ENCODE measurements at places on chromosomes 13 and 19.

DNA sequence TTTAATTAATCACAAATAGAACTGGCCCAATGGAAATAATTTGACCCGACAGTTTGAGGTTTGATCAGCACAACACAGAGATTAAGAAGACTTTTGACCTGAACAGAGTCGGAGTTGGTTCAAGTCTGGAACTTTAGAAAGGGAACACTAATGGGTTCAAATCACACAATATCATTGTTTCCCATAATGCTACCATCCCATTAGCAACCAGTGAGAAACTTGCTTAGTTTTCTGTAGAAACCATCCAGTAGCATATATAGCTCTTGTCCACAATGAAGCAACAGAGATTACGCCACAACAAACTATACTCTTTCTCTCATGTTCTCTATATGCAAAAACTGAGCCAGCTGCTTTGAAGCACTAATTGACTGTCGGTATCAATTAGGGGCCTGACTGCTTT lies 376.9 kb upstream of the SPRY2 start:
- no peak for DNase-seq

- DNase-seq: no peak
Observed at GRCh38 chr19:3361384-3362216, 4.8 kb upstream of the NFIC start.

DNA sequence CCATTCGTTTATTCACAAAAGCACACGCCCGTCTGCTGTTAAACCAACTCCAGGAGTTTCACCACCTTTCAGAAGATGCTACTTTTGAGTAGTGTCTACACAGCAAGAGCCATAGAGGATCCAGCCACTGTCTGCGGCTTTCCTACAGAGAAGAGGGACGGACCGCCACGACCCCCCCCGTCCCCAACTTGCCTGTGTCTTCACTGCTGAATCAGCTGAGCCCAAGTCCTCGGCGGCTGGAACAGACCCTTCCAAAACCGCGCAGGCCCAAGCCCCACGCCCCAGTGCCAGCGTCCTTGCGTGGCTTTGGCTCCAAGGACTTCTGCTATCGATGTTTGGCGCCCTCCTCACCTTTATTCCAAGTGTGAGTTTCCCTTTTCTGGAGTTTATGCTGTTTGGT lies 65.1 kb downstream of the SPACA7 start:
- DNase-seq: no peak

DNA sequence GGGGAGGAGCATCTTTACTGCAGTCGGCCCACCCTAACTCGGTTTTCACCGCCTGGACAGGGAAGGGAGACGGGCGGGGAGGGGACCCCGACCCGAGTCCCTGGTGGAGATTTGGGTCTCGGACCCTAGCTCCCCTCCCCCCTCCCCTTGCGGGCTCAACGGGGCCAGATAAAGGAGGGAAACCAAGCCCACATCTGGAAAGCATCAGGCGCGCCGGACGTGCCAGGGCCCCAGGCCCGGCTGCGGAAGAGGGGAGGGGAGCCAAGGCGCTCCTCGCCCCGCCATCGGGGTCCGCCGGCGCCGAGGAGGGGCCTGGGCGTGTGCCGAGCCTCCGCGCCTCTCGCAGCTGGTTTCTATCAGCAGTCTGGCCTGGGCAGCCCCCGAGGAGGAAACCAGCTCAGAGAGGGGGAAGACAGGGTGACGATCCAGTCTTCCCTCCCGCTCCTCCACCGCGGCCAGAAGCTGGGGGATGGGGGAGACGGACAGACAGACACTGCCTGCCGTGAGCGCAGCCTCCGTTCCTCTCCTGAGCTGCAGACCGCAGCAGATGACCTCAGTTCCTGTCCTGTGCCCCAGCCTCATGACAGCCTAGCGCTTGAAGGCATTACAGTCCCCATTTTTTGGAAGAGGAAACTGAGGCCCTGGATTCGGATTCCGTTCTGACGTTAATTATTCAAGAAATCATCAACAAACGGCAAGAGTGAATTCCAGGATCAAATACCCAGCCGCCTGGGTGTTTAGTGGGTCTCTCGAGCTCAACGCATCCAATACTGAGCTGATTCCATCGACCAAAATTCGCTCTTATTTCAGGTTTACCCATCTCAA lies 3.6 kb upstream of the GNG8 start:
- no peak for DNase-seq

DNA sequence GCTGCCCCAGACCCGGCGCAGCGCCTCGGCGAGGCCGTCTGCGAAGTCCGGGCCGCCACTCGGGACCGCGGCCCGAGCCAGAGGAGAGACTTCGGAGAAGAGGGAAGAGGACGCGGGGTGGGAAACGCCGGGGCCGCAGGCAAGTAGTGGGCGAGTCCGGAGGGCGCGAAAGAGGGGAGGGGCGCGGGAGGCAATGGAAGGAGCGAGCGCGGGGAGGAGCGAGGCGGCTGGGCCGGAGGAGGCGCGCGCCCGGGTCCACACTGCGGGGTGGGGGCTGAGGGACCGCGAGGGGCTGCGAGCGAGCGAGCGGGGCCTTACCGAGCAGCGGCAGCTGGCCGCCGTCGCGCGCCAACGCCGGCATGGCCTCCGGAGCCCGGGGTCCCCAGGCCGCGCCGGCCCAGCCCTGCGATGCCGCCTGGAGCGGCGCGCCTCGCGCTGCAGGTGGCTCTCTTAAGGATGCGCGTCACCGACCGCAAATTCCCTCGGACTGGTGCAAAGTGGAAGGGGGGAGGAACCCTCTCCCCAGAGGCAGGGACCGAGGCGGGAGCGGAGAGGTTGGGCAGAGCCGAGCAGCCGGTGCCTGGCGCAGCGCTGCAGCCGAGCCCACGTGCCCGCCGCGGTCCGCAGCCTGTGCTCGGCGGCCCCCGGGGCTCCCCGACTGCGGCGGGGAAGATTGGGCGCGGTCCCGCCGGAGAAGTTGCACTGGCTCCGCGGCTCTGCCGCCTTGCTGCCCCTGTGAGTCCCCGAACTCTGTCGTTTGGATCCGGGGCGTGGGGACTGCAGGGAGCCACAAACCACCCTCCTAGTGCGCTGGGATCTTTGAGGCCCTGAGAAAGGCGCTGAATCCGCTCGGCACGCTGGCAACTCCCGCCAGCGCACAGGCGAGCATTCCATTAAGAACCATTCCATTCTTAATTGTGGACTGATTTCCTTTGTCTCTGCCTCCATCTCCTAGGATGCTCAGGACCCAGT lies at the start of gene FLT3:
Gene FLT3, minus strand, starts transcription at position 427 of the 972 bp plus-strand sequence. Its CDS starts 66 bp downstream, at position 361.
- no peak for DNase-seq

- DNase-seq: no peak
Observed at GRCh38 chr19:36573895-36574720, 1.0 kb upstream of the ZNF529 start.

DNA sequence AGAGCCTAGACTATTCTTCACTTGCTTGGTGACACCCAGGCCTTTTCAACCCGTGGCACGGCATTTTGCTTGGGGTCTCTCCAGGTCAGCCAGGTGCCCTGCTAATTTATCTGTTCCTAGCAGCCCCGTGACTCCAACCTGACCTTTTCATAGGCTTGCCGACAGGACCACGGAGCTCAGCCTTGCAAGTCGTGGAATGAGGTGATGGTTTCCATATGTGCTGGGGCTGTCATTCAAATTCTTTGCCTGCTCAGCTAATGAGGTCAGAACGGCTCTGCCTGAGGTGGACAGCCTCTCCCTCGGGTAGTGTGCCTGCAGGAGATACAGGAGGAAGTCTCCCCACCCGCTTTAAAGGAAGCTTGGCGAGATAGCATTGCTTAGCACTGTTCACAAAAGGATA lies 61.0 kb downstream of the SHISA2 start:
- no peak for DNase-seq

- DNase-seq: no peak
Observed at GRCh38 chr13:27825072-27825471, 32.8 kb downstream of the GSX1 start.

DNA sequence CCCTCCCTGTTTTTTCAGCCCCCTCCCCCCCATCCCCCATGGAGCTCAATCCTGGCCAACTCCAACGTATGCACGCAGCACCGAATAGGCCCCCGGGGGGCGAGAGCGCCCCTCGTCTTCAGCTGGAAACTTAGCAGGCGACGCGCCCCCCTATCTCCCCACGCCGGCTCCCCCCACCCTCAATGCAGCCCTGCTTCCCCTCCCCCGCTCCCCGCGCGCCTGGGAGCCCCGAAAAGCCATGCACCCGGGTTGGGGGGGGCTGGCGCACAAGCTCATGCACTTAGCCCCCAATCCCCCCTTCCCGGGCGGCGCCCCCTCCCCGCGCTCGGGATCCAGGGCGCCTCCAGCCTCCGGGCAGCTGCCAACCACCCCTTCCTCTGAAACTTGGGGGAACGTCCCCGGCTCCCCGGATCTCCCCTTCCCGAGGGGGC lies 508 bp downstream of the ZBTB7A start:
- DNase-seq: no peak

DNA sequence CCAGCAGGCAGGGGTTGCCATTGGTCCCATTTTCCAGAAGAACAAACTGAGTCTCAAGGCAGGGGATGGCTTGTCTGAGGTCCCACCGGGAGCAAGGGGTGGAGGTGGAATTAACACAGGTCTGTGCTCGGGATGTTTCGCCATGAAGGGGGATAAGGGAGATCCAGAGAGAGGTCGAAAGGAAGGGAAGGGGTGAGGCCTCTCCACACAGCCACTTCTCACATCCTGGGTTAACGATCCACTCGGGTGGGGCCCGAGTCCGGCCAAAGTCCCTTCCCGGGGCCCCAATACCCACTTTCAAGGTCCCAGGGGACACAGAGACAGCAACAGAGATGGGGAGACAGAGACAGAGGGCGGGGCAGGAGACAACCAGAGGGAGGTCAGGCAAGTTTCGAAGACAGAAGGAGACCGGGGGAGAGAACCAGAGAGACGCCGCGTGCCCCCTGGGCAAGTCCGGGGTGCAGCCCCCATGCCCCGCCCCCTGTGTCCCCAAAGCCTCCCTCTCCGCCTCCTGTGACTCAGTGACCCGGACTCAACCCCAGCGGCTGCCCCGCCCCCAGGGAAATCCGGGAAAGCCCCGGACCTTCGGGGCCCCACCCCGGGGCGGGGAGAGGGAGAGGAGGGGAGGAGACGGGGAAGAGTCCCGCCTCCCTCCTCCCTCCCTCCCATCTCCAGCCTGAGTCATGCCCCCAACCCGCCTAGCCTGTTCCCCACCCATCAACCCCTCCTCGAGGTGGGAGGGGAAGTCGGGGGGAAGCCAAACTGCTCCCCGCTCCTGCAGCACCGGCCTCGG lies 1.4 kb upstream of the BCL3 start:
- peak; percentile 89 for DNase-seq

GRCh38 chr19:18639706-18640243 lies 2.9 kb downstream of the KLHL26 start:
- DNase-seq: no peak

DNA sequence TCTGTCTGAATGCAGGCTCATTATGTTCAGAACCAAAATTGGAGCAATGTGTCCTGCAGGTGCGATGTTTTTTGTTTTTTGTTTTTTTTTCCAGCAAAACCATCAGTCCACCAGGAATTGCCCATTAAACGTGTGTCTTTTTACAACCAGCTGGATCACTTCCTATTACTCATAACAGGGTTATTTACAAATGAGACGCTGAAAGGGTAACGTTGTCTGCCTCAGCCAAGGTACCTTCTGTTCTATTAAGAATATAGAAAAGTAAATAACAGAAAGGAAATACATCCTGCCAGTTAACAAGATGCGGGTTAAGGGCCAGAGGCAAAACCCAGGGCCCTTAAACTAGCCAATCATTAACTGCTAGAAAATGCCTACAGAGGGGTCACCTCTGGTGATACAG lies 590.4 kb downstream of the TBC1D4 start:
- DNase-seq: no peak

DNA sequence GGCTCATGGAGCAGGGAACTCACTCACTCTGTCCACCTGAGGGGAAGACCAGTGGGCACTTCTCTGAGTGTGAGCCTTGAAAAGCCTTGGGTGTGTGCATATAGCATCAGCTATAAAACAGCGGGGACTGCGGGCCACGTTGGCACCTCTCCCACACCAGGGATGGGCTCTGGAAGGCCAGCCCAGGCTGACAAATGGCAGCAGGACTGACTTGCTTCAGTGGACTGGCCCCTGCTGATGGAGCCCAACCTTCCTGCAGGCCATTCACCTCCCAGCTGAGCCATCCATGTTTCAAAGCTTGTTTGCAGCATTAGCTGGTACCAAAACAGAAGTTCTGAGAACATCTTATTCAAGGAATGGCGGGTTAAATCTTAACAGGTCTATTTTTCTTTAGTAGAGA lies 21.0 kb downstream of the TSHZ3 start:
- no peak for DNase-seq

DNA sequence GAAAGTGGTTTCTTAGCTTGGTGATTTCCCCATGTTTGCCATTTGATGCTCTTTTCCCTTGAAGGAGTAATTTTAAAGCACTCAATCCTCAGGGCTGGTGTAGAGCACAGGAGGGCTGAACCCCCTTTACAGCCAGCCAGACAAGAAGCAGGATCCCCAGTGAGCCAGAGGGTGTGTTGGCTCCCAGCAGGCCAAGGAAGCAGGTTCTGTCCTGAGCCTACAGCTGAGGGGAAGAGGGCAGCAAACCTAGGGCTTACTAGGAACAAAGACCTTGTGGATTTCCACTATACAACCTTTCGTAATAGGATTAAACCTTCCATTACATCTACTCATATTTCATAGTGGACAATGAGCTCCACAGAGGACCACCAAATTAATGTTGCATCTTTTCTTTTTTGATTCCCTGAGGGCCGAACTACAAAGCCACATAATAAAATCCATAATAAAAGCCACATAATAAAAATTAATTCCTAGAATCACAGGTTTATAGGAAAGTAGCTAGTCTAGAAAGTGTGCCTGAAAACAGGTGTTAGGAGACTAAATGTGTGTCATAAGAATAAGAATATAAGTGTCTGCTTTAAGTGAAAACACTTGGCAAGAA lies 300.2 kb downstream of the DCLK1 start:
- no peak for DNase-seq

GRCh38 chr19:49161987-49162386 lies 4.4 kb downstream of the TRPM4 start:
- no peak for DNase-seq

- DNase-seq: no peak
Observed at GRCh38 chr13:53901593-53901992, 873.0 kb downstream of the OLFM4 start.

DNA sequence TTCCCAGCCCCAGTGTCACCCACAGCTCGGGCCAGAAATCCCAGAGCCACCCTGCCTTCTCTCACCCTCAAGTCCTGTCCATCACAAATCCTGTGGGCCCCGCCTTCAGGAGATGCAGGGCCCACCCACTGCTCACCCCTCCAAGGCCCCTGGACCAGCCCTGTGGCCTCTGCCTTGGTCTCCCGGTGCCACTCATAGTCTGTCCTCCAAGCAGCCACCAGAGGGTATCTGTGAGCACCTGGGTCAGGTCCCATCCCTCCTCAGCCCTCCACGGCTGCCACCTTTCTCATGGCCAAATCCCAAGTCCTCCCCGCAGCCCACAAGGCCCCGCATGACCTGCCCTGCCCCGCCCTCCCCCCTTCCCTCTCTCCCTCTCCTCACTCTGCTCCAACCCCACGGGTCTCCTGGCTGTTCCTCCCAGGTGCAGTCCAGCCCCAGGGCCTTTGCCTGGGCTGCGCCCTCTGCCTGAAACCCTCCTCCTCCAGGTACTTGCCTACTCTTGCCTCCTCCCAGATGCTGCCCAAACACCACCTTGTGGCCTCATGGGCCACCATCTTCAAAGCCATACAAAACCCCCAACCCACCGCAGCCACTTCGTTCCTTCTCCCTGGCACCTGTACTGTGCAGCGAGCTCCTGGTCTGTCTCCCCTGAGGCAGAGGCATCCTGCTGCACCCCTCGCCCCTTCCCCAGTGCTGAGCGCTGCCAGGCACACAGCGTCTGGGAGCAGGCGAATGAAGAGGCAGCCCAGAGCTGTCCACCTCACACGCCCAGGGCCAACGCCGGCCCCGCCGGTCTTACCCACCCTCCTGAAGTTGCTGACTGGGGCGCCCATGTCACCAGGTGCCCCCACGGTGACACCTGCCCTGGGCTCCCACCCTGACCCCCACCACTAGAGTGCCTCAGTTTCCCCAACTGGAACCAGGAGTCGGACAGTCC lies 13.2 kb upstream of the UQCR11 start:
- DNase-seq: no peak

- DNase-seq: no peak
Observed at GRCh38 chr13:88602786-88603777, 931.9 kb downstream of the SLITRK5 start.
